ENCODE measurements at places on chromosomes 4 and X. TPM values are rescaled to one million over a fixed set of nuclear protein-coding genes. Genes with fewer than 3 reads are reported as not detected.

The ARHGAP6 gene
- total RNA-seq, result 3.1 TPM

The NAA10 gene
- 51.8 TPM for total RNA-seq

The TRIM60 gene
- total RNA-seq, result not detected

The FOXO4 gene
- total RNA-seq, result 6.5 TPM

The SPARCL1 gene
- 1.7 TPM for total RNA-seq

The UGT2B17 gene
- not detected for total RNA-seq

The BEND2 gene
- total RNA-seq, result not detected

The COL4A6 gene
- 1.7 TPM for total RNA-seq

The MRPL1 gene
- 51.7 TPM for total RNA-seq
